ENCODE measurements at places on chromosomes 2 and 18. TPM values are rescaled to one million over a fixed set of nuclear protein-coding genes. Genes with fewer than 3 reads are reported as not detected.

- no peak for DNase-seq
These were observed 92.8 kb downstream of the MARCHF4 start for GRCh38 chr2:216279459-216279858.

DNA sequence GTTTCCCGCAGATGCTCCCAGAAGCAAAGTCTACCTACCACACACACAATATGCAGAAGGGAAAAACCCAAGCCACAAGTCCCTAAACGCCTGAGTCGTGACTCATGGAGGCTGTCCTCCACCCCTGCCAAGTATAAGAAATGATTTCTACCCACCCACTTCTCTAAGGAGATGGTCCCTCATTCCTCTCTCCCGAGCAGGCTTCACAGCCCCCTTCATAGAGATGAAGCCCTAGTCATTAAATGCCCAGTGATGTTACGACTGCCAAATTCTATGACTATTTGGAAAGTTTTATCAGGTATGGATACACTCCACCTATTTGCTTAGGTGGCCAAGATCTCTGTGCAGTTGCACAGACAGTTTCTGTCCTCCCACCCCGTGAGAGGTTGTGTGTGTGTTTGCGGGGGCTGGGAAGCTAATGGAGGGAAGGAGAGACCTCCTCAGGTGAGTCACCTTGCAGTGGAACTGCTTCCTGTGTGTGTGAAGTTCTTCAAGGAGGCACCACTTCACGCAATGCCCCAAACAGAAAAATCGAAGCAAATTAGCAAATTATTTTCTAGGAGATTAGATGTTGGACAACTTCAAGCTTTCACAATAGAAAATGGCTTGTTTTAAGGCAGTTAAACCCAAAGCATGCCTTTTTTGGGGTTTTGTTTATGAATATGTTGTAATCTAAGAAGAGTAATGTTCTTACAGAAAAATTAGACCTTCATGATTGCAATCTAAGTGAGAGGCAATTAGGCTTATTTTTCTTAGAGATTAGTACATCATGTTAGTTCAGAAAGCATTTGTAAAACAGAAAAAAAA, 175.2 kb downstream of the TGIF1 start:
- DNase-seq, result no peak

- DNase-seq, result peak; percentile 21
These were observed 115.2 kb downstream of the FAM210A start for GRCh38 chr18:13611142-13611600.

Gene SERPINB5
- total RNA-seq, result not detected

DNA sequence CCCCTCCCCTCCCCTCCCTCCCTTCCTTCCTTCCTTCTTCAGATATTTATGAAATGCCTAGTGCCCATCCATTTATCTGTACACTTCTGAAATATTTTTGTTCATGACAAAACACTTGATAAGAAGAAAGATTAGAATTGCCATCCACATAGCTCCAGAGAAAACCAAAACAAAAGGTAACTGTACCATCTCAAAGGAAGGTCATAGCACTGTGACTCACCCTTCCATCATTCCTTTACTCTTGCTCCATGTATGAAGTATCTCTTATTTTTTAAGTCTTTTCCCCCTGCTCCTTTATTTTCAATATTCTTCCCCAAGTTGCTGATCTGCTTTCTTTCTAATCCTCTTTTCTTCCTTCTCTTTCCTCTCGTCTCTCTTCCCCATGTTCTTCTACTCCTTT, 9.9 kb downstream of the CNTNAP5 start:
- DNase-seq, result no peak

Gene CCDC74B
- total RNA-seq, result 20.4 TPM

Gene CD207
- 0.74 TPM for total RNA-seq

Gene ZDBF2
- 38.1 TPM for total RNA-seq

- no peak for DNase-seq
These were observed 44.5 kb downstream of the EML6 start for GRCh38 chr2:54767921-54768320.

DNA sequence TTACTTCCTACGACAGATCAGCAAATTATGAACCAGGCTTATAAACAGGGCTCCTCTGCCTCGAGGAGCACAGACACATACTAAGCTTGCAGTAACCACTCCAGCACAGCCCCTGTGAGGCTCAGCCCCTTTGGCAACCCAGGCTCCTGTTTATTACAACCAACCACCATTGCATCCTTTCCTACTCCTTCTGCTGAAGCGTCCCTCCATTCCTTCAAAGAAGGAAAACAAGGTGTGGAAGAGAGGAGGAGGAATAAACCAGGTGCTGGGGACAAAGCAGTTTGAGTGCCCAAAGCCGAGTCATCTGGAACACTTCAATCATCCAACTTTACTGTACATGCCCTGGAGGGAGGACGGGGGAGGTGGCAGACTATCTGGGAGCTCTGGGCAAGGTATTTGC, 87.2 kb upstream of the MGAT4A start:
- DNase-seq, result no peak

DNA sequence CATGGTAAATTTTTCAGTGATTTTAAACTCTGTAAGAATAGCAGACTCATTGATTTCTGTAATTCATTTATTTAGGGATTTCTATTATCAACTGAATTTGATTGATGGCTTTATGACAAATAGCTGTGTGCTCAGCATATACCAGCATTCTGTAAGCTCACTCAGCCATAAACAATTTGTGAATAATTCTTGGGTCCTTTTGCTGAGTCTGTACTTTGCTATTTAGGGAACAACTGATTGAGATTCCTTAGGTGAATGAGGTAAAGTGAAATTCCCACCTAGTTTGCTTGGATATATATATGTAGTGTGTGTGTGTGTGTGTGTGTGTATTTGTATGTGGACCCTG, 76.7 kb upstream of the CAVIN2 start:
- no peak for DNase-seq

Gene DSG2
- 60.5 TPM for total RNA-seq

DNA sequence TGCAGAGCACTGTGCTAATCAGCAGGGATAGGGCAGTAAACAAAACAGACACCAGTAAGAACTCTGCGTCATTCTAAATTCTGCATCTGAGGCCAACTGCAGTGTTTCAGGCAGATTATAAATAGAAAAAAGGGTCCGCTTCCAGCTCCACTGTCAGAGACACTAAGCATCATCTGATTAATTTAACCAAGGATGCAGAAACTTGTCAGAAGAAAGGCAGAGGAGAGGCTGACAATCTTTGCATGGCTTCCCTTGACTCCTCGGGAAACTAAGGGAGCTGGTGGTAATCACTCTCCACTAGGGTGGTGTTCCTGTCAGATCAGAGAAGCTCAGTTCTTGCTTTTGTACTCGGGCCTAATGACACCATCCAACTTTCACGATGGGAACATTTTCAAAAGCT, 123.5 kb downstream of the DNAH6 start:
- no peak for DNase-seq

Gene EVX2
- not detected for total RNA-seq

- DNase-seq, result no peak
These were observed 5.6 kb downstream of the KLF7 start for GRCh38 chr2:207160115-207160514.

GRCh38 chr2:23523373-23524260, 138.6 kb downstream of the KLHL29 start:
- no peak for DNase-seq

- no peak for DNase-seq
These were observed 151.3 kb downstream of the TANC1 start for GRCh38 chr2:159119652-159120257.

DNA sequence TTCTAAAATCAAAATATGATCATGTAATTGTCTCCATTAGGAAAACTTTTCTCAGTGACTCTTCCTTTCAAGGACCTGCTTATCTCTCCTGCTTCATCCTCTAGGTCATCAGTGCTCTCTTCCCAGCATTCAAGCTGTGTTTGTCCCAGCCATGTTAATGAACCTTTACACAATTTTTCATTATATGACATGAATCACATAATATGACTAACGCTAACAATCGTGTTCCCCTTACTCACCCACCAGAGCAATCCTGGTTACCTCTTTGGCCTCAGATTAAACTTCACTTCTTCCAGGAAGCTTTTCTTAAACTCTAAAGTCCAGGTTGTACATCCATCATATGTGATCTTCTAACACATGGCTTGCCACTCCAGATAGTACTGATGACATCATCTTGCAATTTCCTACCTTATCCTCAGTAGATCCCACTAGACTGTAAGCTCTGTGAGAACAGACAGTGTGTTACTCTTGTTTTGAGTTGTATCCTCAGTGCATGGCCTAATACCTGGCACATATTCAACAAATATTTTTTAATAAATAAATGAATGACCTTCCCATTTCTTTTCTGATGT, 882.9 kb upstream of the ZEB2 start:
- no peak for DNase-seq

GRCh38 chr2:148627224-148627623, 17.3 kb upstream of the EPC2 start:
- no peak for DNase-seq

Gene CNRIP1
- total RNA-seq, result 21.8 TPM

Gene CKAP2L
- total RNA-seq, result 5.5 TPM

Gene DSG1
- total RNA-seq, result not detected

- DNase-seq, result no peak
These were observed 49.1 kb upstream of the IGFBP2 start for GRCh38 chr2:216584112-216584511.

Gene TDRD15
- 0.05 TPM for total RNA-seq

- DNase-seq, result no peak
These were observed 115.2 kb upstream of the EPAS1 start for GRCh38 chr2:46181789-46182530.

DNA sequence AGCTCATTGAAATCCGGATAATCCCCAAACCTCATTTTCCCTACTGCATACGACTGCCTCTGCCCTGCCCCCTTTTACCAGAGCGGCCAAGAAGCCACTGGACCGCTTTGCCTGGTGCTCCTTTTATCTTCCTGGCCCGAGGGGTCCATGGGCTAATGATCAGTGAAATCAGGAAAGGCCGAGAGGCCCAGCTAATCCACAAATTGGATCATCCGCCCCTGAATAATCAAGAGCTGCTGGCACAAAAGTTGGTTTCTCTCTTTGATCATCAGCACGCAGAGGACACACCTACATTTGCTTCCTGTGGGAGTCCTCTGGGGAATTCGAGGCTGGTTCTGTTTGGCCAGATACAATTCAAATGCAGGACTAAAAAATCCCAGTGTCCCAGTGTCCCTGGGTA, 144.5 kb downstream of the INSIG2 start:
- DNase-seq, result no peak

- DNase-seq, result no peak
These were observed 104.8 kb downstream of the PLCL1 start for GRCh38 chr2:197908990-197909776.

Measured in endothelial cell (in vitro differentiated cells).